HT-29 (cell line): ENCODE measurements at places on chromosomes 1 and 21. TPM values are rescaled to one million over a fixed set of nuclear protein-coding genes. Genes with fewer than 3 reads are reported as not detected.

The DENND2C gene
- not detected in 2 replicates for total RNA-seq

The SPATA21 gene
- not detected in 2 replicates for total RNA-seq

The TPTE gene
- not detected in 2 replicates for total RNA-seq

The LIX1L gene
- total RNA-seq, result 2.5 and 3.0 TPM in 2 replicates

The KCNA3 gene
- total RNA-seq, result not detected in 2 replicates

The AQP10 gene
- total RNA-seq, result not detected in 2 replicates

The RIPPLY3 gene
- total RNA-seq, result not detected in 2 replicates

The UMODL1 gene
- total RNA-seq, result 0.08 TPM in 1 of 2 replicates, not detected in the other

The SERINC2 gene
- total RNA-seq, result 75.9 and 80.4 TPM in 2 replicates

The ARMH1 gene
- total RNA-seq, result 0.15 and 0.99 TPM in 2 replicates

The NEGR1 gene
- total RNA-seq, result not detected in 2 replicates

The ARHGEF11 gene
- 24.9 and 28.6 TPM in 2 replicates for total RNA-seq

The FMO4 gene
- 1.5 TPM in 1 of 2 replicates, not detected in the other for total RNA-seq

The EPHB2 gene
- total RNA-seq, result 2.0 and 3.3 TPM in 2 replicates

The TIPRL gene
- total RNA-seq, result 10.7 and 16.6 TPM in 2 replicates

The SMCP gene
- not detected in 2 replicates for total RNA-seq

The TTC24 gene
- not detected in 2 replicates for total RNA-seq

The OR14K1 gene
- total RNA-seq, result not detected in 2 replicates

The GLMP gene
- total RNA-seq, result 75.3 and 78.6 TPM in 2 replicates

The COL9A2 gene
- 0.25 and 0.89 TPM in 2 replicates for total RNA-seq

The NGF gene
- not detected in 2 replicates for total RNA-seq

The RIPK4 gene
- total RNA-seq, result 54.3 and 60.9 TPM in 2 replicates

The FCGR3B gene
- not detected in 2 replicates for total RNA-seq

The ADCY10 gene
- not detected in 2 replicates for total RNA-seq

The OR2L13 gene
- not detected in 2 replicates for total RNA-seq

The KIF21B gene
- total RNA-seq, result 3.8 and 4.8 TPM in 2 replicates

The SYT6 gene
- not detected in 2 replicates for total RNA-seq

The VANGL1 gene
- 26.6 and 27.6 TPM in 2 replicates for total RNA-seq

The TMEM269 gene
- total RNA-seq, result 0.03 TPM in 1 of 2 replicates, not detected in the other

The LHX8 gene
- not detected in 2 replicates for total RNA-seq

The C1QA gene
- total RNA-seq, result not detected in 2 replicates

The HTR6 gene
- total RNA-seq, result 0.42 TPM in 1 of 2 replicates, not detected in the other

The FAAH gene
- 53.2 and 62.9 TPM in 2 replicates for total RNA-seq

The DYNLT4 gene
- total RNA-seq, result 3.4 and 10.4 TPM in 2 replicates

The SPRR2B gene
- total RNA-seq, result not detected in 2 replicates

The PLEKHA6 gene
- total RNA-seq, result 76.7 and 88.6 TPM in 2 replicates
